ENCODE measurements at places on chromosomes 1 and 21.

DNA sequence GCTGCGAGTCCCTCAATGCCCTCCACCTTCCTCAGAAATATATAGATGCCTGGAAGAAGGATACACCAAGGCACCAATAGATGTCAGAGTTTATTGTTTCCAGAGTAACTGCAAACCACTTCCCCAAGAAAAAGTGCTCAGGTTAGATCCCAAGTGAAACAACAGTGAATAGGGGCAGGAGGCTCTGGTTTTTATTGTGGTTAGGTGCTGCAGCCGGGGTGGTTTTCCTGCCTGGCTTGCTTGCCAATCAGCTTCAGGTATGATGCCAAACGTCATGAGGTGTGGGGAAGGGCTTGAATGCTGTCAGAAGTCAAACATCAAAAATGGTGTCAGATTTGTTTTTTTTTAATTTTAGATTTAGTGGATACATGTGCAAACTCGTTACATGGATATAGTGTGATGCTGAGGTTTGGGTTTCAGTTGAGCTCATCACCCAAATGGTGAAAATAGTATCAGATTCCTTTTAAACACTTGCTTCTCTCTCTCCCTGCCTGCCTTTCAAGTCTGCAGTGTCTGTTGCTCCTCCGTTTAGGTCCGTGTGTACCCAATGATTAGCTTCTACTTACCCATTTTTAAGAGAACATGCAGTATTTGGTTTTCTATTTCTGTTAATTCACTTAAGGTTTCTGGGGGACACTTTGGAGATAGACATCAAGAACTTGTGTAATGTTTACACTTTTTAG lies 1317.0 kb downstream of the MRPL39 start:
- no peak for DNase-seq

DNA sequence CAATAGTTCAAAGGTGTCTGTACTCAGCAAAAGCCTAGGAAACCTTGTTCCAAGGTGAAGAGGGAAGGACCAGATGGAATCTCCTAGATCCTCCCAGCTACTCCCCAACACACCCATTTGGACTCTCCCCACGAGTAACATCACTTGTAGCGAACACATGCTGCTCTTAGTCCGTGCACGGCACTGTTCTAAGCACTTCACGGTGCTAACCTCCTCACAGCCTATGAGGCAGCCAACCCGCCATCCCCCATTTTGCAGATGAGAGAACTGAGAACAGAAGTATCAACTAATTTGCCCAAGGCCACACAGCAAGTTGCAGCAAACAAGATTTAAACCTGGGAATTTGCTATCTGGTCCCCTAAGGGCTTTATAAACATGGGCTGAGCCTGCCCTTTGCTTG lies 24.3 kb downstream of the MRPL37 start:
- DNase-seq = no peak

GRCh38 chr1:176601348-176601747 lies 138.4 kb downstream of the PAPPA2 start:
- no peak for DNase-seq

DNA sequence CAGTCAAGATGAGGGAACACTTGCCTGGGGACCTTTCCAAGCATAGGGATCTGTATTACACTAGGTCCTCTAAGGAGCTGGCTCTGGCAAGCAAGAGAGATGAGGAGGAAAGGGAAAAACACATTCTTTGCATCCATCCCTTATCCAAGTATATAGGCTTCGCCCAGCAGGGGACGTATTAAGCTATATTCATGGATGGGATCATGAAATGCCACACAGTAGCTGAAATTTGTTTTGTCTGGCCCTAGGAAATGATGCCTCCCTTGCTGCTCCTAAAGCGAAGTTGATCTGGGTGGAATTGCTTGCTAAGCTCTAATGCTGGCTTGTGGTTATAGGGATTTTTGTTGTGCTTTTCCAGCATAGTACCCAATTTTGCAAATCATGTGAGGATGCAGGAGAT lies 32.1 kb downstream of the CENPF start:
- DNase-seq = no peak

- peak; percentile 23 for DNase-seq
Observed at GRCh38 chr21:36747041-36747814, 48.3 kb downstream of the SIM2 start.

DNA sequence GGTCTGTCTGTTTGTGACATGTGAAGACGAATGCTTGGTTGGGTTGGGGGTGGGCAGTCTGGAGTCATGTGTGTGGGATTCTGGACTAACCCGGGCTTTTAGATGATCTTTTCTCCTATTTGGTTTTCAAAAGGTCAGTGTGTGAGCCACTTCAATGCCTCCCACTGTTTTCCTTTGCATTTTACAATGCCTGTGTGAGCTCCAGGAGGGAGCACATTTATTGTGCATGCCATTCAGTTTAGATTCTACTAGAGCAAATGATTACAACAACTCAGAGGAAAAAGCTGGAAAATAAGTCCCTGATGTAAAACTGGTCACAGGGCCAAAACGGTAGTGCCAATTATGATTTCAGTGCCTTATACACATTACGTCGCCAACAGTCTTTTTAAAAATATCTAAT lies 90.9 kb downstream of the LYPLAL1 start:
- no peak for DNase-seq

DNA sequence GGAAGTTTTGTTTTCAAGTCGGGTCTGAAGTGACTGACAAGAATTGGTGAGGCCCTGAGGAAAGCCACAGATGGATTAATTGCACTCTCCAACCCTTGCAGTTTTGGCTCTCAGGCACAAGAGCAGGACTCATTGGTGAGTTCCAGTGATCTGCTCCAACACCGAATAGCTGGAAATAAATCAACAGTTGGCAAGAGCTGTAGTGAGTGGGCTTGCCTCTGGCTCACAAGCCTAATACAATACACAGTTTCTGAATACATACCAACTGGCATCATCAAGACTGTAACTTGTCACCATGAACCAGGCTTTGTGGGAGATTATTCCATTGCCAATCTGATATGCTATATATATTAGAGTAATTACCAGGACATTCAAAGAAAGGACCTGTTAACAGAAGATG lies 131.6 kb downstream of the GRIK1 start:
- no peak for DNase-seq

DNA sequence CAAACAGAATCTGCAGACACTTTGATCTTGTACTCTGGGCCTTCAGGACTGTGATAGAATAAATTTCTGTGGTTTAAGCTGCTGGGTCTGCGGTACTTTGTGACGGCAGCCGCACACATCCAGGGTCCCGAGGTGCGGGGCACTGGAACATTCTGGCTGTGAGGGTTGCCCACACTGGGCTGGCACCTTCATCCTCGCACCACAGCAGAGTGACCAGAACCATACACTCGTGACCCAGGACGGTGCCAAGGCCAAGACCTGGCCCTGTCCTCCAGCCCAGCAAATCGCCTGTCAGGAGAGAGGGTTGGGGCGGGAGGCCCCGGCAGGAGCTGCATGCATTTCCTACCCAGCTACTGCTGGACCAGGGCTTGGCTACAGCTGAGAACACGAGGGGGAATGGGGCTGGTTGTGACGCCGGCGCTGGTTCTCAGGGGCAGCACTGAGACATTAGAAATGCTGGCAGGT lies 2.6 kb upstream of the FTCD start:
- no peak for DNase-seq

DNA sequence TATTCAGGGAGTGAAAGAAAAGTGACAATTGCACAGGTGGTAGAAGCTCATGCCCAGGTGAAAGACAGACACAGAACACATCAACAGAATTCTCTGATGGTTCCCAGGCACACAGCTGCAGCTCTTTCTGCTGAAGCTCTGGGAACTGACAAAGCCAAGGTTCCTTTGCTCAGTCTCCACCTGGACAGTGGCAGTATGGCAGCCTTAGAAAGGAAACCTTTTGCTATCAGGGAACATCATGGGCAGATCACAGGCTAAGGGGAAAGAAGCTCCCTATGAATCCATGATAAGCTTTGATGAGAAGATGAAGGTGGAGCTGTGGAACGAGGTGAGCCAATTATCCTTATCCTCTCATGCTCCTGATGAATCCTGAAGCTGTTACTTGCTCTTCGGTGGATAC lies 1.2 kb downstream of the SPRR2B start:
- DNase-seq = no peak

- DNase-seq = no peak
Observed at GRCh38 chr21:36917471-36918158, 48.9 kb downstream of the HLCS start.

DNA sequence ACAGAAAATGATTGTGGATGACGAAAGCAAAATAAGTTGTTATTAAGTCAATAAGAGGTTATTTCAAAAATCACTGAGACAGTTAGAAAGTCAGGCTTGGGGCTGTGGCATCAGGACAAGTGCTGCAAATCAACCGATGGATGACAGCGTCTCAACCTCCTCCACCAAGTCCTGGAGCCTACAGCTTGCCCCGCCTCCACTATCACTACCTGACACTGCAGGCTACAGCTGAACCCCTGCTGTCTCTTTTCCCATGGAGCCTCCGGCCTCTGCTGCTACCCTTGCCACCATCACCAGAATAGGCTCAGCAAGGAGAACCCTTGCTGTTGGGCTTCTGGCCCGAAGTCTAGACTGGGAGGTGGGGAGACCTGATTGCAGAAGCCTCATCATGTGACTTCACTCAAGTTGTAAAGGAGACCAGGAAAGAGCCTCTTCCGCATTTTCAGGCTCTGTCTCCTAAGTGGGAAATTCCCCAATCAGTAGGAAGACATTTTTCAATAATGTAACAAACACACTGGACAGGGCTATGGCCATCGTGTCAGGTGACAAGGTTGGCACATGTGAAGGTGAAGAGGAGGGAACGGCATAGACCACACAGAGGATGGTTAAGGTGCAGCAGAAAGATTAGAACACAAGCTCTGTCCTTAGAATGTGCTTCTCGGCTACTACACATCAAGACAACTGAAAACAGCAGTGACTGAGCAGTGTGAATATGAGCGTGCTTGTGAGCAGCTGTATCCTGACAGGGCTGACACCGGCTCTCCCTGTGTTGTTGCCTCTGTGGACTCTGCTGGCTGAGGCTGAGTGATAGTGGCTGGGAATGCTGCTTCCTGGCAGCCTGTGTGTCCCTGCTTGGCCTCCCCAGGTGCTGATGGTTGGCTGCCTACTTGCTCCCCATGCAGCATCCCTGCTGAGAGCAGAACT lies 660.7 kb downstream of the PTPRU start:
- DNase-seq = no peak

DNA sequence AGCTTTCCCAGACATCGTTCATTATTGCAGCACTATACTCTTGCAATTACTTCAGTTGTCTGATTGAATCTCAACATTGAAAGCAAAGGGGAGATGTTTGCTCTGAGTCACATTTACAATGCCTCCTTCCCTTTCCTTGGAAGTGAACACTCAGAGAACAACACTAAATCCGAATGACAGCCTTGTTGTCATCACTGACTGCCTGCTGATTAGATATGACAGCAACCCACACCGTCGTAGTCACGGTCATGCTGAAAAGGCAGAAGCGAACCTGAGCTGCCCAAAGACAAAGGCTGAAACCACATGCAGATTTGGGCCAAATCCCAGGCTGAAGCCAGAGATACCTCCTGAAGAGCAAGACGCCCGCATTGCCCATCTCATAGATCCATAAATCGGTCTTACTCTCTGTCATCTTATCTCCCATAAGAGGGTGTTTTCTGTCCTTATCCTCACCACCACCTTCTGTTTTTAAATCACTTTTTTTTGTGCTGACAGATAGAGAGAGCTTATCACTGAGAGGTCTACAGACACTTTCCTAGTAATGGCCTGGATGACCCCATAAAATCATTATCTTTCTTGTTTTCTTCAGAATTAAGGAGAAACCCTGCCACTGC lies 47.5 kb downstream of the TMCO4 start:
- no peak for DNase-seq

DNA sequence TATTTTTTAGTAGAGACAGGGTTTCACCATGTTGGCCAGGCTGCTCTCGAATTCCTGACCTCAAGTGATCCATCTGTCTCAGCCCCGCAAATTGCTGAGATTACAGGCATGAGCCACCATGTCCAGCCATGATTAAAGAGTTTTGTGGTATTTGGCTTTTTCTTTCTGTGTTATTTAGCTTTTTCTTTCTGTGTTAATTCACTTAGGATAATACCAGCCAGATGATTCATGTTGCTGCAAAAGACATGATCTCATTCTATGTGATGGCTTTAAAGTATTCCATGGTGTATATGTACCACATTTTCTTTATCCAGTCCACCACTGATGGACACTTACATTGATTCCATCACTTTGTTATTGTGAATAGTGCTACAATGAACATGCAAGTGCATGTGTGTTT lies 1135.2 kb downstream of the AMY1C start:
- no peak for DNase-seq

DNA sequence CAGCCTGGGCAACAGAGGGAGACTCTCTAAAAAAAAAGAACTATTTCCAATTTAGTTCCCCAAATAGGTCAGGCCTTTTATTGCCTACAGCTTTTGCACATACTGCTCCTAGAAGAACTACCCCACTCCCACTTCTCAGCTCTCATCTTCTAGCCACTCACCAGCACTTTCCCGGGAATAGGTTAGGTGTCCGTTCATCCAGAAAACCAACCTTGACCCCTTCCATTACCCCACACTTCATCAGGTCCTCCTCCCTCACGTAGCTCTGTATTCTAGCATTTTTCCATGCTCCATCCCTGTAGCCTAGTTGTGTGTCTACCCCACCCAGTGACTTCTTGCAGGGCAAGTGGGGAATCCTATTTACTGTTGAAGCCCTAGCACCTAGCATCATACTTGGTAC lies 42.6 kb downstream of the C8B start:
- DNase-seq = no peak

- DNase-seq = no peak
Observed at GRCh38 chr1:211625040-211625439, 46.1 kb upstream of the SLC30A1 start.

DNA sequence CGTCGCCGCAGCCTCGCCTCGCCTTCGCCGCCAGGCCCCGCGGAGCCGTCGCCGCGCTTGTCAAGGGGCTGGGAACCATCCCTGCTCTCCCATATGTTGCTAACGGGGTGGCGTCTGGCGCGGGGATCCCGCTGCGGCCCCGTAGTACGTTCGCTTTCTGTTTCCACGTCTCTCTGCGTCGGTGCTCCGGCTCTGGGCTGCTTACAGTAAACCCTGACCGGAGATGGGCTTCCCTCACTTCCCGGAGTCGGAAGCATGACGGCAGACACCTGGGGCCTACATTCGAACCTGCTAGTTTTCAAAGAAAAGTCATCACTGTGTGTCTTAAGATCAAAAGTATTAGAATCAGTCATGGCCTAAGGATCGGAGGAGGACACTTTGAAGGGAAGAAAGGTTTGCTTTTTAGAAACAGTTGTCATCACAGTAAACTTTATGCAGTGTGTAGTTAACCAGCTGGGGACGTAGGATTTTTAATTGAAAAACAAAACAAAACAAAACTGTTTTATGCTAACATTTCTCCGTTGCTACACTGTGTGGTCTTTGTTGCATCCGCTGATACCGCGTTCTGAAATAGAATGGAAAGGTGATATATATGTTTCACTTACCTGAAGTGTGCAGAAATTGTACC lies 69.0 kb downstream of the SLC35A3 start:
- peak; percentile 53 for DNase-seq

- DNase-seq = no peak
Observed at GRCh38 chr1:229537894-229538293, 20.6 kb downstream of the ABCB10 start.

All from left ventricle myocardium inferior (tissue), 1 donor.